PC-3 (cell line): ENCODE measurements at places on chromosomes 11 and 22.

DNA sequence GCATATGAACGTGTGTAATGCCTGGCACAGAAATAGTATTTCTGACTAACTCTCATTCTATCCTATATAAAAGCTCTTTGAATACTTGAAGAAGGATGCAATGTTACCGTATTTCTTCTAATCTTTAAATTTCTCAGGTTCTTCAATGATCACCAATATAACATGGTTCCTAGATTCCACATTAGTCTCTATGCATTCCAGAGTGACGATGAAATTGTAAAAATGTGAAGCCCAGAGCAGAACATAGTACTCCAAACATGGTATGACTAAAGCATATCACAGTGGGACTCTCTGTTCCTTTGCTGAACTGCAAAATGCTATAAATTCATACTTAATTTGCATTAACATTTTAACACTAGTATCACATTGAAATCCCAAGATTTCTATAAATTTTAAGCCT is 877.6 kb upstream of the CHORDC1 start:
- peak; percentile 28 for DNase-seq

GRCh38 chr11:64932324-64932723 is 3.4 kb downstream of the GPHA2 start:
- DNase-seq = no peak

DNA sequence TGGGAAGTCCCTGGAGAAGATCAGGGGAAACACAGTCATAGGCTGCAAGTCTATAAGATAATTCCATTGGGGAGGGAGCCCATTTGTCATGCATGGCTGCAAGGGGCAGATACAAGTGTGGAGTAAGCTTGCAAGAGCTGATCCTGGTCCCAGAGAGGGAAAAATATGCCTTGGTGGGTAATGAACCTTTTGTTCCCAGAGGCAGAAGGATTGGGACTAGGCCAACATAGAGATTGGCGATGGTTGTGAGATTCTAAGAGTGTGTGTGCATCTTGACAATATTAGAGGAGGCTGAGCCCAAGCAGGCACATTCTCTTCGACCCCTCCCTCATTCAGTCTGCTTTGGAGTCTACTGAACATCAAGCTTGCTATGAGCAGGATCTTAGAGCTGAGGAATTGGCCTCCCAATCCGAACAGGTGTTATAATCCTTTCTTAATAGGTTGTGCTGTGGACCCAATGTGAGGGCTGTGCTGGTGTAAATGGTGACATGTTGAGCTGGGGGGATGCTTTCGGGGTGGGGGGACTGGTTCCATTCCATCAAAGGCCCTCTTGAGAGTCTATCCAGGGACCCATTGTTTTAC is 18.4 kb downstream of the MIAT start:
- no peak for DNase-seq

DNA sequence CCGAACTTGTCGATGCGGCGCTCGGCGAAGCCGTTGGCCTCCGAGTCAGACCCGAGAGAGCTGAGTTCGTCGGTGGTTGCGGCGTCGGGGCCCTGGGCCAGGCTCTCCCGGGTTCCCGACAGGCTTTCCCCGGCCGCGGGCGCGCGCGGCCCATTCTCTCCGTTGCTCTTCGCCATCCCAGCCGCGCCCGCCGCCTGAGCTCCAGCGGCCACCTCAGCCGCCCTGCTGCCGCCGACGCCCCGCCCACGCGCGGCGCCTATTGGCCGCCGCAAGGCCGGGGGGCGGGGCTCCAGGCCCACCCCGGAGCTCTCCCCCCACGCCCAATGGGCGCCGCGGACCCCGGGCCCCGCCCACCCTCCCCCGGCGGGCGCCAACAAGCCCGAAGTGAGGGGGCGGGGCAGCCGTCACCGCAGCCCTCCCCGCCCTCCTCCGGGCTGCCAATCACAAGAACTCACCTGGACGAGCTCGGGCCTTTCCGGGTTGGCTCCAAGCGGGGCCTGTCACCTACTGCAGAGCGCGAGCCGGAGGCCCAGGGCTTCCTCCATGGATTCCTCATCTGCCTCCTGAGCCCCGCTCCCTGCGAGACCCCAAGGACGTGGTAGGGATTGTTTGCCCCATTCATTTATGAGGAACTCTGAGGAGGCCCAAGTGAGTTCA is at the start of gene TBC1D10A:
Gene TBC1D10A, minus strand, starts transcription at position 236 of the 657 bp plus-strand sequence. Its CDS starts 60 bp downstream, at position 176.
- DNase-seq = peak; percentile 92

- no peak for DNase-seq
Measured at GRCh38 chr11:119338965-119339588, 1.6 kb downstream of the C1QTNF5 start.

DNA sequence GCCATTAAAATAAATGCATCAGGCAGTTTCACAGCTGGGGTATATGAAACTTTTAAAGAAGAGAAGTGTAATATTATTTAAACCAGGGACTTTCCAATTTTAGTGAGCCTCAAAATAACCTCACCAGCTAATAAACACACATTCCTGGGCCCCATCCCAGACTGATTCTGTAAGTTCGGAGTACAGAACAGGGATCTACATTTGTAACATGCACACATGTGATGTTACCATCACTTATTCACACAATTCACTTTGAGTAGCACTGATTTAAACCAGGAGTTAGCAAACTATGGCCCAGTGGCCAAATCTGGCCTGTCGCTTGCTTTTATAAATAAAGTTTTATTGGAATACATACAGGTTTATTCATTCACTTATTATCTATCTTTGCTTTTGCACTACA is 62.0 kb downstream of the STK33 start:
- no peak for DNase-seq

DNA sequence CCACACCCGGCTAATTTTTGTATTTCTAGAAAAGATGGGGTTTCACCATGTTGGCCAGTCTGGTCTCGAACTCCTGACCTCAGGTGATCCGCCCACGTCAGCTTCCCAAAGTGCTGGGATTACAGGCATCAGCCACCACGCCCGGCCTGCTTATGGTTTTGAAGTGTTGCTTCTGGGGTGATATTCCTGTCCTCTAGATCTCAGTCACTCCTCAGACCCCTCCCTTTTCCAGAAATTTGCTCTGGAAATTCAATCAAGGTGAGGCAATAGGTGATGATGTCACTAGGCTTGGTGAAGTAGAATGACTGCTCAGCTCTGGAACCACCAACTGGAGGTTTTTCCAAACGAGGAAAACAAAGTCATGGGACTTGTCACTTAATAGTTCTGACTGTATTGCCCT is 36.6 kb upstream of the CREB3L1 start:
- no peak for DNase-seq

DNA sequence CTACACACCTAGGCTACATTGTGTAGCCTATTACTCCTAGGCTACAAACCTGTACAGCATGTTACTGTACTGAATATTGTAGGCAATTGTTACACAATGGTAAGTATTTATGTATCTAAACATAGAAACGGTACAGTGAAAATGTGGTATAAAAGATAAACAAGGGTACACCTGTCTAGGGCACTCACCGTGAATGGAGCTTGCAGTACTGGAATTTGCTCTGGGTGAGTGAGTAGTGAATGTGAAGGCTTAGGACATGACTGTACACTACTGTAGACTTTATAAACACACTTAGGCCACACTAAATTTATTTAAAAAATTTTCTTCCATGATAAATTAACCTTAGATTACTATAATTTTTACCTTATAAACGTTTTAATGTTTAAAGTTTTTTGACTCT is 171.7 kb upstream of the NCAM1 start:
- no peak for DNase-seq

DNA sequence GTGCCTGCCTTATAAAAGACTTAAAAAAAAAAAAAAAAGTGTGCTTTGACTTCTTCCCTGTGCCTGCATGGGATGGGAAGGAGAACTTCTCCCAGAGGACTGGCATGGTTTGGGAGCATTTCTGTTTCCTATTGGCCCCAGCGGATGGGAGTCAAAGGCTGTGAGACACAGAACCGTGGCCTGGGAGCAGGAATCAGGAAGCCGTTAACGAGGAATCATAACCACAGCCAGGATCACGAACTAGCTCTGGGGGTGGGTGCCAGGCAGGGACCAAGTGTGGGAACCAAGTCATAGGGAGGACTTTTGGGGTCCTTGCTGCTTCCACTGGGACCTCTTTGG is 526 bp downstream of the C1QTNF6 start:
- peak; percentile 58 for DNase-seq
